Coronary artery (tissue), 2 donors: ENCODE measurements at places on chromosomes 12 and 14.

DNA sequence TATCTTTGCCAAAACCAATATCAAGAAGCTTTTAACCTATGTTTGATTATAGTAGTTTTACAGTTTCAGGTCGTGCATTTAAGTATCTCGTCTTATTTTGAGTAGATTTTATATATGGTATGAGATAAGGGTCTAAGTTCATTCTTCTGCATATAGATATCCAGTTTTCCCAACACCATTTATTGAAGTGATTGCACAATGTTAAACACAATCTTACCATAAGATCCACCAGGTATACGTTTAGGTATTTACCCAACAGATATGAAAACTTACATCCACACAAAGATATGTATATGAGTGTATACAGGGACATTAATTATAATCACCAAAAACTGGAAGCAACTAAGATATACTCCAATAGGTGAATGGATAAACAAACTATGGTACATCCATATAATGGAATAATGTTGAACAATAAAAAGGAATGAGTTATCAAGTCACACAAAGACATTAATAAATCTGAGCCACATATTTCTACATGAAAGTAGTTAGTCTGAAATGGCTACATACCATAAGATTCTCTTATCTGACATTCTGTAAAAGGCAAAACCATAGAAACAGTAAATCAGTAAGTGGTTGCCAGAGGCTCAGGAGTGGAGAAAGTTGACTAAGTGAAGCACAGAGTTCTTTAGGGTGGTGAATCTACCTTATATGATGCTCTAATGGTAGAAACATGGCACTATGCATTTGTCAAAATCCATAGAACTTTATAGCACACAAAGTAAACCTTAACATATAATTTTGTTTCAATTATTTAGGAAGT lies 222.6 kb downstream of the NUAK1 start:
- no peak for DNase-seq

- peak; percentile 19 for DNase-seq
Observed at GRCh38 chr14:76603713-76604112, 157.6 kb upstream of the VASH1 start.

- DNase-seq = no peak
Observed at GRCh38 chr12:114918535-114919233, 234.7 kb upstream of the TBX3 start.

DNA sequence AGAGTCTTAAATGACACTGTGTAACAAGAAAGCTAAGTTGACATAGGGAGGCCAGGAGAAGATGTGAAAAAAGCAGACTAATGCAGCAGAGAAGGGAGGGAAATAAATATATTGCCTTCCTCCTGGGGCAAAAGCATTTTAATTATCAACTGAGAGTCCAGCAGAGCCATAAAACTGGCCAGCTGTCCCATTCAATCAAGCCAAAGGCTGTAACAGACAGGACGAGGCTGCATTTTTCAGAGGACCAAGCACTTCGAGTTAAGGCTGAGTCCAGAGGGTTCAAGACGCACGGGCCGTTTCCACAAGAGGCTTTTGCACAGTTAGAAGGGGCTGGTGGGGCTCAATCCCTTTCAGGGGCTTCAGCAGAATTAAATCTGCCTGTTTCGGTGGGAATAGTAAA lies 20.4 kb downstream of the MAP3K9 start:
- DNase-seq = no peak

GRCh38 chr14:30156571-30156970 lies 228.9 kb upstream of the PRKD1 start:
- no peak for DNase-seq

GRCh38 chr12:12003609-12004008 lies 67.1 kb upstream of the BCL2L14 start:
- no peak for DNase-seq

DNA sequence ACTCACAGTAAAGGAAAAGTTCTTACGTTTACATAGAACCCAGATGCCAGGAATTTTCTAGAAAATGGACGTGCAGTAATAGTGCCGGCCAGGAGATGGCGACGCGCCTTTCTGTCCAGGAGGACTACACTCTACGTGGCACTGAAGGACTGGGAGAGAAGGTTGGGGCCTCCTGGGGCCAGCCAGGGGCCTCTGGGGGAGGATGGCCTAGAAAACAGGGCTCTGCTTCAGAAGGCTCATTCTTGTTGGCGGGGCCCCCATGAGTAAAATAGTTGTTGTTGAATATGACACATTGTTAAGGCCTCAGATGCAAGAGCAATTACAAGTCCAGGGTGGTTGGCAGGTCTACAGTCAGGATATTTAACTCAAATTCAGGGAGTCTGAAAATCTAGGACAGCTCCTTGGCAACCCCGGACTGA lies 120.1 kb upstream of the MAX start:
- no peak for DNase-seq

GRCh38 chr14:94038510-94038909 lies 12.4 kb downstream of the OTUB2 start:
- no peak for DNase-seq

DNA sequence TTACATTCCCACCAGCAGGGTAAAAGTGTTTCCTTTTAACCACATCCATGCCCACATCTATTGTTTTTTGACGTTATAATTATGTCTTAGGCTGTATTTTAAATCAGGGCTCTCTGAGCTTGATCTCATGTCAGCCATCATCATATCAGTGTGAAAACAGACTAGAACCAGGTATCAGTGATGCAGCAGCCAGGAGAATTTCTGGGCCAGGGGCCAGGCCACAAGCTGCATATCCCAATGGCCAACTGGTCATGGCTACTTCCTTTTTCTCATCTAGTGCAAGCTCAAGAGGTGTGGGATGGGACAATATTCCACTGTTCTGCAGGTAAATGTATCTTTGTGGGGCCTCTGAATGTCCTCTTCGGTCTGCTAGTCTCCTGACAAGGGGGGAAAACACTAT lies 125.1 kb downstream of the CRADD start:
- no peak for DNase-seq

DNA sequence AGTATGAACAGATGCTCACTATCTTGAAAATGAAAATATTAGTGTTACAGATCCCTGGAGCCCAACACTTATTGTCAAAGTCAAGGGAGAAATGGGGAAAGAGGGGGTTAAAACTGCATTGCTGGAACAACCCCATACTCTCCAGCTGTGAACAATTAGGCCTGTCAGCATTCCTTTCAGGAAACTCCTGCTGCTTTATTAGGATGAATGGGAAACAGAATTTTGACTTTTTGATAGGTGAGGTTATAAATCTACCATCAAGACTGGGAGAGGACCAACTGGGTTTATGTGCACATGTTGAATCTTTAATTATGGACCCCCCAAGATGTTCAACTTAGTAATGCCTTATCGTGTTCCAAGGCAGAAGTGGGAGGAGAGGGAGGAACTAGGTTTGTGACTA lies 85.0 kb downstream of the TMTC1 start:
- no peak for DNase-seq

DNA sequence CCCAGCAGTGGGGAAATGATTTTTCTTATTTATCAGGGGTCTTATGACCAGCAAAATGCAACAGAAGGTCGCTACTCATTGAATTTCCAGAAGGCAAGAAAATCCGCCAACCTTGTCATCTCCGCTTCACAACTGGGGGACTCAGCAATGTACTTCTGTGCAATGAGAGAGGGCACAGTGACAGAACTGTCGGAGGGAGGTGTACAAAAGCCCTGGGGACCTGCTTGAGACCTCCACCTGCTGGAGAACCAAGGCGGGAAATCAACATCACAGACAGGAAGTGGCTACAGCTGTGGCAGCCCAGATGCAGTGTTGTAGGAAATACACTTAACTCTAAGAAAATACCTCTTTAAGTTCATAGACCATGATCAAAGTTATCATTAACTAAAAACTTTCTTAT lies 250.9 kb upstream of the OR4E1 start:
- no peak for DNase-seq

DNA sequence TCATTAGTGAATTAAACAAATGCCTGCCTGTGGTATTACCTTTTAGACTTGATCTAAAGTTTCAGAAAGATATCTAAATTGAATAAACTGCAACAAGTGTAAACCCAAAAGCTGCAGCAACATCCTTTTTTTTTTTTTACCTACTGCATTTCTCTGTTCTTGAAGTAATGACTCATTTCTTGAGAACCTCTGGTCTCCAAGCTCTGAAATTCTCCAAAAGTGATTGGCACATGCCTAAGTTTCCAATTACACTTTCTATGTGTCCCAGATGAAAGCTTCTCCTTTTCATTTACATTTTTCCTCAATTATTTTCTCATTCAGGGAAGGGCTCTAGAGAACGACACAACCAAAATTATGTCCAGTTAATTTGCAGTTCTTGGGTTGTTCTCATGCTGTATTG lies 435.2 kb upstream of the DCN start:
- DNase-seq = no peak

DNA sequence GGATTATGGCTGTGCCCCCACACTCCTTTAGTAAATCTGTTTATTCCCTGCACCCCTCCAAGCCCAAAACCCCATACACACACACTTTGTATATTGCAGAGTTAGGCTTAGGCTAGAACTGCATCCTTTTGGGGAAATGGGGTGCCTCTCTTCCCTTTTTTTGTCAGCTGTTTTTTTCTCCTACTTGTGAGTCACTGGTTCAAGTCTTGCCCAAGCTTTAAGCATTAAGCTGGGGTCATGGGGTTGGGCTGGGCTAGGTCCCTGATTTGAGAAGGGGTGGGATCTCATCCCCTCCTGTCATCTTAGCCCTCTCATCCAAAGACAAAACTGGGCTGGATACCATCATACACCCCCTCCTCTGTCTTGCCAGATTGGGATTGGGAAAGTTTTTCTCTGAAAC lies 1.6 kb downstream of the LRP1 start:
- DNase-seq = no peak

DNA sequence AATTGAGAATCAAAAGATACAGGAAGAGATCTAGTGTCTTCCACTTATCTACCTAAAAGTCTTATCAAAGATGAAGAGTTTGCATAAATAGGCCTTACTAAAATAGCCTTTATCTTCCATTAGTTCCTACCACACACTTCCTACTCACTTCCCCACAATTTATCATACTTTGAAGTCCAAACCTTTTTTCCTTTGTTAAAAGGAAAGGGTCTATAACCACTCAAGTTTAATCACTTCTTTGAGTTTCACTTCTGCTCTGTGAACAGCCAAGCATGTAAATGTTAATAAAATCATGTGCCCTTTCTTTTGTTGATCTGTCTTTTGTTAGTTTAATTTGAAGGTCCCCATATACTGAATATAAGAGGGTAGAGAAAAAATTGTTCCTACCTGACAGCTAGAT lies 114.5 kb downstream of the PHLDA1 start:
- no peak for DNase-seq

- no peak for DNase-seq
Observed at GRCh38 chr12:95963096-95963495, 20.0 kb downstream of the AMDHD1 start.
